Stimulated activated CD4-positive, alpha-beta T cell treated with anti-CD3 and anti-CD28 coated beads, Interleukin-1b, Interleukin-23, amount 100 ng/mL, for 24 hours (primary cell): ENCODE measurements at places on chromosomes 7 and 10.

DNA sequence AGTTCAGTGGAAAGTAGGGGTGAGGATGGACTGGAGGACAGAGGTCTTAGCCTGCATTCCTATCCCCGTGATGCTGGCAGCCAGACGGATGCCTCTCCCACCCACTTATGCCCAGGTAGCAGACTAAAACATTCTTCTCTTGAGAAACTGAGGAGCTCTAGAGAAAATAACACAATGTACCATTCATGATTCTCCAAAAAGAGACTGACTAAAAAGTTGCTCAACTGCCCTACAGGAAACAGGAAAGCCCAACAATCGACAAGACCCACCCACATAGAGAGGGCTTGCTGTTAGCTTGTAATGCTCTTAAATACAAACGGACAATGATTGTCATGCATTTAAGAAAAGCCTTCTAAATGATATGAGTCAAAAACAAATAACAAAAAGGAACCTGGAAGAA lies 33.2 kb upstream of the PDE1C start:
- no peak for DNase-seq

GRCh38 chr7:5629941-5630340 lies 151.5 kb downstream of the RNF216 start:
- DNase-seq, result no peak

DNA sequence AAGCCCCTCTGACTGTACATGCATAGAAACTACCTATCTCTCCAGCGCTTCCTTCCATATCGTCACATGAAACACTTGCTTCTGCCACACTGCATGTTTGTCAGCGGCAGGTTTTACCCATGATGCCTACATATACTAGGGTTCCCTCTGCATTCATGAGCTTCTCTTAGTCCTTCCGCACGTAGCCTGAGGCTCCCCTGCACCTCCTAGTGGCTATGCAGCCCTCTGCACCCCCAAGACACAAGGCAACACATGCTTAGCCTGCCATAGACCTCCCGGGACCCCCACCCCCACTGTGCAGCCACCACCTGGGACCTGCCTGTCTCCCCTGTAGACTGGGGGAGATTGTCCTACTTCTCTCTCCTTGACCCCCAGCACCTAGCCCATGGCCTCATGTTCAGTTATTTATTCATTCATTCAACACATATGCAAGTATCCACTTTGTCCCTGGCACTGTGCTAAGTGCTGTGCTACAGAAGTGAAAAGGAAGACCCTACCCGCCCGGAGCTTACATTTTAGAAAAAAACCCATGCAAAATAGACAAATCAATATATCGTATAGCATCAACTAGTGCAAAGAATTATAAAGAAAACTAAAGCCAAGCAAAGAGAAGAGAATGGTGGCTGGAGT lies 23.5 kb downstream of the TMEM273 start:
- no peak for DNase-seq

DNA sequence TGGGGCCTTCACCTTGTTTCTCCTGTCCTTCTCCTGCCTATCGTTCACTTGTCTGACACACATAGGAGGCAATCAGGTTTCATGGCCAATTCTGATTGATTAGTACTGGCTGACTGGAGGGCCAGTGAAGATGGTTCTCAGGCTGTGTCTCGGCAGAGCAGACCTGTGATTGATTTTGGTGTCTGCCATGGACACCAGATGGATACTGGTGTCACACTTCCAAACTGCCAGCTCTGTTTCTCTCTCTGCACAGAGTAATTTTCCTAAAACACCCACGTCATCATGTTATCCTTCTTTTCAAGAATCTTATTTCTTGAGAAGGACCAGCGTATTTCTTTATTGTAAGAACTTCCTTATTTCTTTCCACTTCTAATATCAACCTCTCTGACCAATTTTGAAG lies 117.1 kb downstream of the ICA1 start:
- DNase-seq, result no peak

GRCh38 chr10:61662794-61663259 lies at the start of gene CABCOCO1:
Gene CABCOCO1, plus strand, starts transcription at chr10:61662929. Its CDS starts 44 bp downstream, at chr10:61662973.
- DNase-seq, result no peak

- DNase-seq, result no peak
These were observed 1377.4 kb downstream of the XPNPEP1 start for GRCh38 chr10:108545921-108546320.

- DNase-seq, result no peak
These were observed 355.8 kb downstream of the SUGCT start for GRCh38 chr7:40490603-40490924.

GRCh38 chr7:7110706-7111105 lies 71.6 kb upstream of the C1GALT1 start:
- DNase-seq, result no peak

DNA sequence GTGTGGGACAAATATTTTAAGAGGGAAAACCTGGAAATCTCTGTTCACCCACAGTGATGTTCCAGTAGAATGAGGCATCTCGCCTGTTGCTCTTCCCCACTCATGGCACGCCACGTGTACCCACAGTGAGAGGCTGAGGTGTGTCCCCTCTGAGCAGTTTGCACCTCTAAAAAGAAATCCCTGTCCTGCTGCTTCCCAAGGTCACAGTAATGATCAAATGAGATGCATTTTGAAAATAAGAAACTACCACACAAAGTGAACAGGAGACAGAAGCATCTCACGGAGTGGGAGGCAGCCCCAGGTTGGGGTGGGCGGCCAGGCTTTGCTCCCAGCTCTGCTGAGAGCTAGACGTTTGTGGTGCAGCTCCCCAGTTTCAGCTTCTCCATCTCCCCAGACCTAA lies 12.4 kb upstream of the ZNF777 start:
- no peak for DNase-seq

DNA sequence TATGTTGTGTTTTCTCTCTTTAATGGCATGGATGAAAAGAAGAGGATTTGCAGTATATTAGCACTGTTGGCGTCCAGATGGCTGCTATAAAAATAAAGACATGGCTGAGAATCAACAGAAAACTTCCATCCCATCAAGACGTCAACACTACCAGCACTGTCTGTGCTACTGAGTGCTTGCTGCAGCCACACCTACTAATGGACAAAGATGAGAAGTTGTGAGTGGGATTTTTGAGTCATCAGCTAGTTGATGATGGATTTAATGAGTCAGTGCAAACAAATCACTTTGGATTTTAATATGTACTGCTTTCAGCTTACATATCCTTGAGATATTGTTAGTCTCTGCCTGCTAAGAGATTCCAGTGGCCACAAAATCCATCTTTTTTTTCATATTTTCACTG lies 631.0 kb upstream of the ANKRD30A start:
- DNase-seq, result no peak

DNA sequence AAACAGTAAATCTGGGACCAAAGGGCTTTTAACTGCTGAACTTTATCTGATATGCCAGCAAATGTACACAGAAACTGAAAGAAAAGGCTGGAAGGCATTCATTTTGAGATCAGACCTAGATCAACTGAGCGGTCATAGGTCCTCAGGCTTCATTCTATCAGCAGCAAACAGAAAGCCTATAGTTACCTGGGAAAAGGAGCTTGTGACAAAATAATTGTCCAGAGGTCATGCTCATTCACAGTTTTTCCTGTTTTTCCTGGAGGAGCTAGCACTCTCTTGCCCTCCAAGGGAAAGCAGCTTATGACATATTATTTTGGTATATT lies 320.2 kb downstream of the AHR start:
- no peak for DNase-seq

DNA sequence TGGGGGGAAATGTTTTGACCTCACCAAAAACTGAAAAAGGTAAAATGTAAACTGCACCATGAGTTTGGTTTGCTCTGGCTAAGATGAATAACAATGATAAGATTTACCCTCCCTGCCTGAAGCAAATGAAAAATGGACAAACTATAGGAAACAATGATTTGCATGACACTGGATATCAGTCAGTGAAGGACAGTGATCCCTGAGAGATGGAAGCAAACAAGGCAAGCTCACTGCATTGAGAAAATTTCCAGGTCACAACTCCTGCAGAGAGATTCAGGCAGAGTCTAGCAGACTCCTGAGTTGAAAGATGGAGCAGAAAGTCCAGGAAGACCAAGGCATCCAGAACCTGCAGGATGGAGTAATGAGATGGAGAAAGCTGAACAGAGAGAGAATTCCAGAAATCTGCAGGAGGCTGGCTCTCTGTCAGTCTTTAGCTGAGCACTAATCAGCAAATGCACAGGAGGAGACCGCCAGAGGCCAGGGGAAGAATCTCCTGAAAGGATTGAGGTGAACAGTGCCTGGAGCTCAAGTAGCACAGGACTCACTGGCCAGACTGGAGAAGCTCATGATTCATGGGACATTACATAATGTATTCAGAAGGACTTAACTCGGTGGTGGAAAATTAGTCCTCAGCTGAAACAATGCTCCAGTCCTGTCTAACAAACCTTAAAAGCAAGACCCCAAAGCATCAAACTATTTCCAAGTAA lies 51.2 kb upstream of the PALS2 start:
- DNase-seq, result no peak

DNA sequence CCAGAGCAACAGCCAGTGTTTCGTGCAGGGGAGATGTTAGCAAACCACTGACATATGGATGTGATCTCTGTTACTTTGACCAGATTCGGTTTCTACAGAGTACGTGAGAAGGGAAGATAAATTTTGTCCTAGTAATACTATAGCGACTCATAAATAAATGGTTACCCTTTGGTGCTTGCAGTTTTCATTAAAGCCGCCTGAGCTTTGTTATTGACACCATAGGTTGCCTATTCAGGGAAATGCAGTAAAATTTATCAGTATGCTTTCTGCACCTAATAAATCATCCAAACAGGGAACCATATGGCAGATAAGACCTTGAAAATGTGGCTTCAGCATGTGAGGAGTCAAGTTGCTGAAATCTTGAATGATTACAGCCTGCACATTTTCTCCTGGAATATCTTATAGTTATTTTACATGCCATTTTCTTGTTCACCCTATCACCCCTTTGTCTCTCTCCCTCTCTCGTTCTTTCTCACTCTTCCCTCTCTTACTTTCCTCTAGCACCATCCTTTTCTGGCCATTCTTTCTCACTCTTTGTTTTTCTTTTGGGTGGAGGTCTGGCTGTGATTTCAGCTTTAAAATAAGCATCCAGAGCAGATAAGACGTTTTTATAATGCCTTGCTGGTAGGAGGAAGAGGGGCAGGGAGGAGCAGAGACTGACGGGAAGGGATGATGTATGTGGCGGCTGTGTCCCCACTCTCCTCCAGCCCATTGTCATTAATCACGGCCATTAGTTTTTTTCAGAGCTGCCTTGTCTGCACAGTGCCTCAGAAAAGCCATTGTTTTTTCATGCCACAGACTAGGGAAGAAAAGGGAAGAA lies 182.5 kb downstream of the LRMDA start:
- DNase-seq, result no peak

DNA sequence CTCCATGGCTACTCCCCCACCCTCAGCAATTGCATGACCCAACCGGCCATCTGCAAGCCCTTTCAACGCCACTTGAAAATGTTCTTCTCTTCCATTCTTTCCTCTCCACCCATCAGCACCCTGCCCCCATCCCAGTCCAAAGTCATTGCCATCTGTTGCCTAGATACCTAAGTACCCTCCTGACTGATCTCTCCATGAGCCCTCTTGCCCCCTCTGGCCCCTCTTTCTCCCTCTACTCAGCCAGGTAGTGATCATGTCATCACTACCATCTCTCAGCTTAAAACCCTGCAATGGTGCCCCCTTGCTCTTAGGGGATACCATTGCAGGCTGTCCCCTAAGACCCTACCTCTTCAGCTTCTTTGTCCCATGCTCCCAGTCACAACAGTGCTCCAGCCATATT lies 30.5 kb upstream of the BTRC start:
- DNase-seq, result no peak

DNA sequence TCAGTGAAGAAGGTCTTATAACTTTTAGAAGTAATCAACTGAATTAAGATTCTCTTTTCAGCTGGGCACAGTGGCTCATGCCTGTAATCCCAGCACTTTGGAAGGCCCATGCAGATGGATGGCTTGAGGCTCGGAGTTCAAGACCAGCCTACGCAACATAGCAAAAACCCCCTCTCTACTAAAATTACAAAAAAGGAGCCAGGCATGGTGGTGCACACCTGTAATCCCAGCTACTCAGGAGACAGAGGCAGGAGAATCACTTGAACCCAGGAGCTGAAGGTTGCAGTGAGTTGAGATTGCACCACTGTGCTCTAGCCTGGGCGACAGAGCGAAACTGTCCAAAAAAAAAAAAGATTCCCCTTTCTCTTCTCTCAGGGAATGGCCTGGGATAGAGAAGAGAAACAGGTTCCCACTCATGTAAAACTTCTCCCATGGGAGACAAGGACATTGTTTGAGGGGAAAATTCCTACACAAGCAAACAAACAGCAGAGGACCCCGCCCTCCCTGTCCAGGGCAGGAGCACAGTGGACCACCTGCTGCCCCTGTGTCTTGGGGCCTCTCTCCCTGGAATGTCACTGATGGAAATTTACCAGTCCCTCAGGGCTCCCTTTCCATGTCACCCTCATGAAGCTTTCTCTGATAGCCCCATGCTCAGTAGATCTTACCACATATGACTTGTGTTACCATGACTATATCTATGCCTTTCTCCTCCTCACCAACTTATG lies 5.6 kb downstream of the IL2RA start:
- no peak for DNase-seq

GRCh38 chr7:157490465-157490912 lies 153.7 kb downstream of the DNAJB6 start:
- no peak for DNase-seq

GRCh38 chr7:43766564-43766963 lies 8.1 kb downstream of the BLVRA start:
- no peak for DNase-seq

- no peak for DNase-seq
These were observed at the start of gene PDK4 for GRCh38 chr7:95596198-95597063. Gene PDK4, minus strand, starts transcription at chr7:95596516. Its CDS starts 223 bp downstream, at chr7:95596293.

GRCh38 chr10:113967126-113967525 lies 76.5 kb upstream of the ADRB1 start:
- no peak for DNase-seq

- no peak for DNase-seq
These were observed 21.0 kb downstream of the SLC13A4 start for GRCh38 chr7:135706858-135707569.

DNA sequence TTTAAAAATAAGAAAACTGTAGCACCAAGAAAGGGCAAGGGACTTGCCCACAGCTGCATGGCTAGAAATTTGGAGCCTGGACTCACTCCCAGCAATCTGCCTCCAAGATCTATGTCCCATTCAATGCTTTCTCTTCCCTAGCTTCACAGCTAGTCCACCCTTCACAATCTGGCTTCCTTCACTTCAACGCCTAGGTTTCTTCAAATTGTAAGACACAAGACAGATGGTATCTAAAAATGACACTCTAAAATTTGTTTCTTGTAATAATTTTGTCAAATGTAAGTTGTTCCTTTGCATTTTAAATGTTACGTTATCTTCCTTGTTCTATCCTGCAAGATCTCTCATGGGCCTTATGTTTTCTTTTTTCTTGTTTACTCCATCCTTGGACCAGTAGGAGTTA lies 48.6 kb downstream of the CTTNBP2 start:
- no peak for DNase-seq

DNA sequence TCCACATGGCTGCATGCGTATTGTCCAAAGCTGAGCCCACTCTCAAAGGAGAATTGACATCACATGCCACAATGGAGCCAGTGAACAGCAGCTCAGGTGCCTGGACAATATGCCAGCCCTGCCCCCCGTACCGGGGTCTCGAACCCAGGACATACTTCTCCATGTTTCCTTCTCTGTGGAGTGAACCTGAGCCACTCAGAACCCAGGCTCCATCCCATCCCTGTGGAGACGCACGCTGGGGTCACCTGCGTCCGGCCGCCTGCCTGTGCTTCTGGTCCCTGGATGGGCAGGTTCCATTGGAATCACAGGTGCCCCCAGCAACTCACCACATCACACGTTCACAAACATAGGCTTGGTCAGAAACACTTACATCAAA lies 229.8 kb downstream of the DNAJB6 start:
- no peak for DNase-seq

- no peak for DNase-seq
These were observed 510.5 kb upstream of the PFKP start for GRCh38 chr10:2556883-2557282.

- DNase-seq, result no peak
These were observed 13.7 kb downstream of the MMP21 start for GRCh38 chr10:125761961-125762360.
